ENCODE measurements at places on chromosomes 3 and 15. TPM values are rescaled to one million over a fixed set of nuclear protein-coding genes. Genes with fewer than 3 reads are reported as not detected.

DNA sequence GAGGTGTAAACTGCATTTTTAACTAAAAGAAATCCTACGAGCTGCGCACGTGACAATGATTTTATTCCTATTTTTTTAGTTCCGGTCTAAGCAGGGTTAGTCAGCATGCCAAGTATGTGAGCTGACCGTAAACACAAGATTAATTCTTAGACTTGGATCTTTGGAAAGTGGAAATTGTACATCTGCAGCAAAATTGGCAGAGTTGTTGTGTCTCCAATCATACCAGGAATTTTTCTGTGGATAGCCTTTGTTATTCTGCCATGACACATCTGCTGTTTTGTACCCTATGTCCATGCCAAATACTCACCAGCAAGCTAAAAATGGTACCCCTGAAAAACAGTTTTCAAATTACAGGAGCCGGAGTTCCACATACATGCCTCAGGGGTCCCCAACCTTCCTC, 562.5 kb downstream of the UNC13C start:
- DNase-seq, result no peak

DNA sequence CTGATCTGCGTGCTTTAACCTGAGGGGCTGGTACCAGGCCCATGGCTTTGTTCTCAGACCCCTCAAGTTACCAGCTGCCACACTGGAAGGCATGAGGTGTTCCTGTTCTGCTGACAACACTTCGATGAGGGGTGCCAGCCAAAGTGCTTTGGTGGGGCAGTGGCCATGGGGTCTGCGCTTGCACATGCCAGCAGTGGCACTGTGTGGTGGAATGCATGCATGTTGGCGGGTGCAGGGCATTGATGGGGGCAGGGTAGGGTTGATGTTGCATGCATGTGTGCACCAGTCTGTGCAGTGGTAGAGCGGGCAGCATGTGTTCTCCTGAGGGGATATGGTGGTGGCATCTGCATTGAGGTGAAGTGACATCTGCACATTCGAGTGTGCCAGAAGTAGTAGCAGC, 497.0 kb downstream of the SQOR start:
- no peak for DNase-seq

DNA sequence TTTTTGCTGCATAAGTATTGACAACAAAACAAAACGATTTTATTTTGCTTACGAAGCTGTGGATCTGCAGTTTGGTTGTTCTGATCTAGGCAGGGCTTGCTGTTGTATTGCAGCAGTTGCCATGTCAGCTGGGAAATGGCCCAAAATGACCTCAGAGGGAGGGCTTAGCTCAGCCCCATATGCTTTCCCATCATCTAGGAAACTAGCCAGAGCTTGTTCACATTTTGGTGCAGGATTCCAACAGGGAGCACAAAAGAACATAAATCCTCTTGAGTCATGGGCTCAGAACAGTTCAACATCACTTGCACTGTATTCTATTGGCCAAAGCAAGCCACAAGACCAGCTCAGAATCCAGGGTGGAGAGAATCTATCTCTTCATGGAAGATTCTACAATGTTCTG, 42.2 kb upstream of the ROBO2 start:
- no peak for DNase-seq

DNA sequence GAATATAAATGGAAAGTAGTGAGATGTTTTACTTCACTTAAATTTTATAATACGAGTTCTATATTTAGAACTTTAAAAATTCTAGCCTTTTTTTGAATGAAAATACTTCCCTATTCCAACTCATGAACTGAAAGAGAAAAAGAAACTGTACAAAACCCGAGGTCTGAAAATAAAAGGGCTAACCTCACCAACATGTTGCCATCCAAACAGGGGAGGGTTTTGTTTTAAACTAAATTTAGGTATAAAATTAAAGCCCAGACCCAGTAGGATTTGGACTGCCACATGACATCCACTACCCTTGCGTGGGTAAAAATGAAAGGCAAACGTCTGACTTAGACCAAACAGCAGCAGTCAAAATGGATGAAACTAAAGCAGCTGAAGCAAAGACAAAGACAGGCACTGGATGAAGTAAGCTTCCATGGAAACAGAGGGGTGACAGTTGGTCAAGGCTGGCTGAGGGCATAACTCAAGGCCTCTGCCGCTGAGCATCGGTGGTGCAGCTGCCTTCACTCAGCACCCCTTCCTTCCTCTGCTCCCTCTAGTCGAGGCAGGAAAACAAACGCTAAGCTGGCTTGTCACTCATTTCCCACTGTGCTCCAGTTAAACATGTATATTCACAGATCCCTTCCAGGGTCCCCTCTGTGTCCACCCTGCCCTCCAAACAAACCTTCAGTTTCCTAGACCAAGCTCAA, 58.1 kb downstream of the TM4SF4 start:
- DNase-seq, result no peak

GRCh38 chr3:41751597-41751996, 210.3 kb downstream of the ULK4 start:
- no peak for DNase-seq

- no peak for DNase-seq
Observed at GRCh38 chr3:184443831-184444230, 64.0 kb downstream of the CHRD start.

GRCh38 chr15:58517682-58518525, 86.1 kb downstream of the LIPC start:
- DNase-seq, result no peak

DNA sequence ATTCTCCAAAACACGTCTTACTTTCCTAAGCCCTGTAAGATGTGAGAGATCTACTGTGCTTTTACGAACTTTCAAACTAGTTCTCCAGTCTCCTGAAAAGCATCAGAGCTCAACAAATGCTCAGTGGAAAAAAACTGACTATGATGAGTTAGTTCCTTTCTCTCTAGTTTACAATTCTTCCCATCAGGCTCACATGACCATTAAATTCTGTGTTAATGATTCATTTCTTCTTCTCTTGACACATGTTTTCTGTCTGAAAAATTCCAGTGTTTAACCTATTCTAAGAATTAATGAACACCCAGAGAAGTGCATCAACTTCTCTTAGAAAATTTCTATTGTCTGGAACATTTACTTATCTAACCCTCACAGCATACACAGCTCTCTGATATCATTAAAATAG, 844.3 kb downstream of the SI start:
- DNase-seq, result no peak

DNA sequence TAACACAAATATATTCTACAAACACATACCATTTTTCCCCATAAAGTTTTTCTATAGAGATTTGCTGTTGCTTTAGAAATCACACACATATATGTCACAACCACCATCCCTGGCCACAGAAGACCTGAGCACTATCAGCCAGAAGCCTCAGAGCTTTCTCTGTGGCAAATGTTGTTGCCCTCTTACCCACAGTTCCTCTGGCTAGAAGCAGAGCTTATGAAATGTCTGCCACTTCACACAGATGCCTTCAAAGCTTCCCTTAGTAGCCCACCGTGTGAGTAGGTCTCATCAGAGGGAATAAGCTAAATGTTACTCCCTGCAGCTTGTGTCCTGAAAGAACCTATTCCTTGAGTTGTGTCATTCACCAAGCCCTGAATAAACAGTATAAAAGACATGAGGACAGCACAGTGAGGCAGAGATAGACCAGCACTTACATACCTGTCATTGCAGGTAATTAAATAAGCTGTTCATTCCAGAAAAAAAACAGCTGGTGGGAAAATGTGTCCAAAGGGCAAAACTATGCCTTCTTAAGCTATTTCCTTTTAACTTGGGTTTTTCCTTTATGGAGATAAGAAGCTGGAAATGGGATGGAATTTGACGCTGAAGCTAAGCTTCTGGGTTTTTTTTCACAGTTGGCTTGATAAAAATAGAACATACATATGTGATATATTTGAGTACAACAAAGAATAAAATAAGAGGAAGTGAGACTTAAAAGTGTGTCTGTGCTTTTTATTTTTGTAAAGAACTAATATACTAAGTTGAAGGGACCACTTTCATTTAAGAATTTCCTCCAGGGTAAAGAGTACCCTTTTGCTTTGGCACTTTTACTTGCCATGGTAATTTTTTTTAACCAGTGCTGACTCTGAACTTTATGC, 391.4 kb downstream of the KCNH8 start:
- no peak for DNase-seq

DNA sequence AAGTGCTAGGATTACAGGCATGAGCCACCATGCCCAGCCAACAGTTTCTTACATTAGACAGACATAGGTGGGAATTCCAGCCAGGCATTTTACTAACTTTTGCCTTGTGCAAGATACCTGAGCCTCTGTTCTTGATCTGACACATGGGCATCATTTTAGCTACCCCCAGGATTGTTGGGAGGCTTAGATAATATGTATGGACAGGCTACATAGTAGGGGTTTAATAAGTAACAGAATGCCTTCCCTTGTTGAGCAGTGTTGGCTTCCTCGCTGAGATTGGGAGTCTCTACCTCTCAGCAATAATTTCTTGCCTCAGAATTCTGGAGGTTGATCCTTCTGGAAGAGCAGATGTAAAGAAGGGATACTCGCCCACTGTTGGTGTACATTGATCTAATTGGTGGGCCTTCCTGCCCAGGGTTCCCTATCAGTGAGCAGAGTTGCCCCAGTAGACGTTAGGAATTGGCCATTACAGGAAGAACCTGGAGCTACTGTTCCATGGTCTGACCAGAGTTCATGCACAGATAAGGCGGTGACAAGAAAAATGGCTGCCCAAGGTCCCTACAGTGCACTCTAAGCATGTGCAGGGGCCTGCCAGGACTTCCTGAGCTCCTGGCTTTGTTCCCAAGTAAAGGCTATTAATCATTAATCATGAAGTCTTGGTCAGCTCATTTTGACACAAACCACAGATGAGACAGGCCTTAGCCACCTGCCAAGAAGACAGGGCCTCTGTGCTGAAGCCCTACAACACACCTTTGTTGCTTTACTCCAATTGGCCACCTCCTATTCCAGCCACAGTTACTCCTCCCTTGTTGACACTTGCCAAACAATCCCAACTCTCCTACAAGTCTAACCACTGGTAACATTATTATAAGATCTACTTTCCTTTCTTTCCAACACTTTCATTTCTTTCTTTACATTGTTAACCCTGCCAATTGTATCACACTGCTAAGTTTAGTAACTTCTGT, 5.0 kb upstream of the IL17RE start:
- DNase-seq, result no peak

GRCh38 chr15:29143293-29143692, 126.3 kb downstream of the NSMCE3 start:
- no peak for DNase-seq

DNA sequence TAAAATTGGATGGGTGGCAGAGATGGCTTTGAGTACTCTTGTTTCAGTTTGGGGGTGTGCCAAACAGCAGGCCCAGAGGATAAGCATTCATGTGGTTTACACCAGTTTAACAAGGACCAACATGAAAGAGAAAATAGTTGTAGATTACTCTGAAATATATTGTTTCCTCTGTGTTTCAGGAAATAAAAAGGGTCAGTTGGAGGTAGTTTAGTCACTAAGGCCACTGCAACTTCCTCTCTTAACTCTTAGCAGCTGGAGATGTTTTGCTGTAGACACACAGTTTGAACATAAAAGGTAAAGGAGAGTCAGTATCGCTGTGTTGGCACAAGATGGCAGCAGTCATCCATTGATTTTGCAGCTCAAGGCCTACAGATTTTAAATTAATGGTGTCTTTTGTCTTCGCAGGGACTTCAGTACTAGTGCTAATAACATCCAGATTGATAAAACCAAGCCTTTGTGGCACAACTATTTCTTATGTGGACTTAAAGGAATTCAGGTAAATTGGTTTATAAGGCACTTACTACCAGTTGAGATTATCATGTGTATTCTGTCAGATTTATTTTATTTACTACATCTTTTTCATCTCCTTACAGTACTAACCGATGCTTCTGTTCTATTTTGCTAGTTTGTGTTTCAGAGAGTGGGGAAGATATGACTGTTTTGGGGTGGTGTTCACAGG, 65.5 kb downstream of the GALK2 start:
- DNase-seq, result no peak

- no peak for DNase-seq
Observed at GRCh38 chr15:80925597-80926059, 64.0 kb downstream of the MESD start.

- no peak for DNase-seq
Observed at GRCh38 chr15:96362755-96363651, 32.5 kb downstream of the NR2F2 start.

GRCh38 chr3:103181160-103181559, 746.3 kb downstream of the ZPLD1 start:
- no peak for DNase-seq

DNA sequence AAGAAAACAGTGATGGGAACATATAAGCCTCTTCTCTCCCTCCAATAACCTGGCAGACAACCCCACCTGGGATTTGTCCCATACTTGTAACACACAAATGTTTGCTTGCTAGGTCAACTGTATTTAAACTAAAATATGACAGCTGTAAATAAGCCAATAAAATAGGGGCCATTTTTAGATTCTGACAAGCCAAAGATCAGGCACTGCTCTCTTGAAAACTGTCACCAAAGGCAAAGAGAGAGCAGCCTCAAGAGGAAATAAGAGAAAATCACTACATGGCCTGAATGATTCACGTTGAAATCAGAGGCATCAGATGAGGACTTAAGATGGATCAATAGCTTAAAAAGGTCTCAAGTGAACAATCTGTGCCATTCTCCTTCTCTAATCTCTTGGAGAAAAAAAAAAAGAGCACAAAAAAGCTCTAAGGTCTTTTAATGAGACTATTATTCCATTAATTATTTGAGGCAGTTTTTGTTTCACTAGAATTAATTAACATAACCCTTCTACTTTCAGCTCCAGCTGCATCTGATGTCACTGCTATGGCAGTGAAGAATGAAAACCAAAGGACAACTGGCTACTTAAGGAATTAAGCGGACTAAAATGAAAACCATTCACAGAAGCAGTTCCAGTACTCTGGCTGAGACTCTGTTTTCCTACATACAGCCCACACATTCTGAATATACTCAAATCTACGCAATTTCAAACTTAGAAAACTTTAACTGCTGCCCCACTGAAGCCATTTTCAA, 19.0 kb downstream of the MYO5A start:
- no peak for DNase-seq

GRCh38 chr3:37293646-37294045, 119.3 kb upstream of the LRRFIP2 start:
- DNase-seq, result no peak

- DNase-seq, result no peak
Observed at GRCh38 chr3:187810021-187810446, 64.8 kb upstream of the BCL6 start.

DNA sequence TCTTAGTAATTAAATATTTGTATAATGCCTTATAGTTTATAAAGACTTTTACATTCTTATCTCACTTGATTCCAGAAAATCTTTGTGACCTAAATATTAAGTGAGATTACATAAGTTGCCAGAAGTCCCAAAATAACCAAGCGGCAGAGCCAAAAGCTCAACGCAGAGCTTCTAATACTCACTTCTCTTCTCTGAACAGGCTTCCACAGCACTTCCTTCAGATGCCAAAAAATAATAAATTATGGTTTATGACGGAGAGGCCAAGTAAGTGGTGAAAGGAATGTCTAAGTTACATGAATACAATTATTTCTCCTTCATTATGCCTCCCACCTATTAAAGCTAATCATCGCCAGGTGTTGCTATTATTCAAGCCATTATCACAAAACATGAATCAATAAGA, 110.3 kb downstream of the GBE1 start:
- DNase-seq, result no peak

The TRIM42 gene
- total RNA-seq, result not detected

The SERPINI2 gene
- not detected for total RNA-seq

The ANKRD34C gene
- total RNA-seq, result not detected

The HDC gene
- 3.5 TPM for total RNA-seq

The NPAP1 gene
- not detected for total RNA-seq

The RAD51 gene
- total RNA-seq, result 2.0 TPM

The SUCLG2 gene
- total RNA-seq, result 48.1 TPM

The MYLK gene
- 2.1 TPM for total RNA-seq

Data from T-helper 17 cell (primary cell).